Choroid plexus epithelial cell (primary cell): ENCODE measurements at places on chromosomes 5 and 9.
A peak's percentile ranks its signal among the peaks of the same experiment; 100 is the strongest.

- DNase-seq = no peak
Observed at GRCh38 chr9:5988265-5988664, 27.2 kb downstream of the RANBP6 start.

DNA sequence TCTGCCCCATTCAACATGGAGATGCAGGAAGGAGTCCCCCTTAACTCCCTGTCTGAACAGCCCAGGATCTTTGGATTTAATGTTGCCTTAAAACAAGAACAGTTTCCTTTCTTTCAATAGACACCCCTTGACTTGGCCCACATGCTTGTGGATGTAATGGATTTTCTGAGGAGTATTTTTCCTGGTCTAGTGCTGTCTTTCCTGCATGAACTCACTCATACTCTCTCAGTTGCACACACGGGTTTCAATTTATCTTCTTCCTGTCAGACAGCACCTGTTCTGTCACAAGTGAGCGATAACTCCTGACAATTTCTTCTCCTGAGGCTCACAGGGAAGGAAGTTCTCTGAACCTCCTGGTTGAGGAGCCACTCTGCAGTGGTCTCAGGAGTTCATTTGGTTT lies 85.1 kb downstream of the ACER2 start:
- no peak for DNase-seq

GRCh38 chr9:131406563-131407436 lies 12.9 kb downstream of the PRRC2B start:
- no peak for DNase-seq

- peak; percentile 61 for DNase-seq
Observed at GRCh38 chr9:3980771-3981170, 319.1 kb downstream of the GLIS3 start.

DNA sequence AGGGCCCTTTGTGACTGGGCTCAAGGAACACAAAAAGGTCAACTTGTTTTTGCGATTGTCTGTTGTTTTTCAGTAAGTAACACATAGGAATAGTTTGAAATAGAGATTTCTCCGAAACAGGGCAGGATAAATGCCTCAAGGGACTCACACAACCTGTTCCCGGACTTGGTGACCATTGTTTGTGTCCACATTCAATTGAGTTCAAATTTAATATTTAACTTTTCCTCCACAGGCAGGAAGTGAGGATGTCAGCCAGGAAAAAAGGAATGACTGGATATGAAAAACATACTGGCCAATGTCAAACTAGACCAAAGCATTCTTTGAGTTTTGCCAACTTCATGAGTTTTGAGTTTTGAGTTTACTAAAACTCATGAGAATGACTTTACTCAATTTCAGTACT lies 72.7 kb downstream of the SPATA31C2 start:
- DNase-seq = no peak

DNA sequence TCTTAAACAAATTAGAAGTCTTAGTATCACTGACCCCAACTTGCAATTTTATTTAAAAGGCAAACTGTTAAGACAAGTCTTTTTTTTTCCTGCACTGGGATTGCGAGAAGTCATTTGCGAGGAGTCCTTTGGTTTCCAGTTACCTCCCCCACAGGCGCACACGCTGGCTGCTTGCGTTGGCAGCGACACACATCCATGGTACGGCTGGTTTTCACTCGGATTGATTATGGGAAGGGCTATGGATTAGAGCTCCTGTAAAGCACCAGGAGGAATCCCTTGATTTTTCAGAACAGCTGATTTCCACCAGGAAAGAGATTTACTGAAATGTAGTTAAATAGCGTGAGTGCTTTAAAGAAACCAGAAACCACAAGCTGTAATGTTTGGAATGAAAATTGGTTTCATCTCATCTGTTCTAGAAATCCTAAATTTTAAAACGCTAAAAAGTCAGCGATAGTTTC lies 737 bp downstream of the SLC1A3 start:
- peak; percentile 58 for DNase-seq

- DNase-seq = peak; percentile 78
Observed at GRCh38 chr9:99489060-99489413, 267.0 kb downstream of the SEC61B start.

DNA sequence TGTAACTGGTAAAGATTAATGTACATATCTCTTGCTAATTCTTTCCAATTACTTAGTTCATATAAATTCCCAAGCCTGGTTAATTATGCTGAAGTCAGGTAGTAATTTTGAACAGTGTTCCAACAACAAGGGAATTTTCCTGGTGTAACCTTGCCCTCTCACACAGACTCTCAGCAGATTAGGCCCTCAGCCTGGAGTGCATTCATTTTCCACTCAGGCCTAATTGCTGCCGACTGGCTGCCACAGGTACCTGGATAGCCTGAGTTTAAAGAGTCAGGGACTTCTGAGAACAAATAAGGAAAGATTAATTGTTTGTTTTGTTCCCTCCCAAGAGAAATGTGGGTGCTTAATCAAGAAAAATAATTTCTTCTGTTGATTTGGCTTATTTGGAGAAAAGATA lies 71.4 kb downstream of the PPIC start:
- DNase-seq = no peak

GRCh38 chr5:911601-912000 lies 18.9 kb downstream of the TRIP13 start:
- DNase-seq = peak; percentile 52

GRCh38 chr9:134442085-134442474 lies 115.8 kb downstream of the RXRA start:
- peak; percentile 43 for DNase-seq

DNA sequence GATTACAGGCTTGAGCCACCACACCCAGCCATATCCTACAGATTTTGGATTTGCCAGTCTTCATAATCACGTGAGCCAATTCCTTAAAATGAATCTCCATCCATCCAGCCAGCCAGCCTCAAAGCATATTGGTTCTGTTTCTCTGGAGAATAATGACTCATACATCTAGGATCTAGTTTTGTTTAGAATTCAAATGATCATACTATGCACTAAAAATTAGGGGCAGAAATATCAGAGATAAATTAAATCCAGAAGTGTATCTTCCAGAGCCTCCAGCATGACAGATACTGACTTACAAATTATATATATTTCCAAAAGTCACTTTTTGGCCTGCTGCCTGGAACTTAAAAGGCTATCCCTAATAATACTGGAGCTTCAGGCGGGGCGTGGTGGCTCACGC lies 119.1 kb upstream of the NR5A1 start:
- DNase-seq = peak; percentile 12

GRCh38 chr5:57550132-57550531 lies 67.5 kb upstream of the ACTBL2 start:
- no peak for DNase-seq

DNA sequence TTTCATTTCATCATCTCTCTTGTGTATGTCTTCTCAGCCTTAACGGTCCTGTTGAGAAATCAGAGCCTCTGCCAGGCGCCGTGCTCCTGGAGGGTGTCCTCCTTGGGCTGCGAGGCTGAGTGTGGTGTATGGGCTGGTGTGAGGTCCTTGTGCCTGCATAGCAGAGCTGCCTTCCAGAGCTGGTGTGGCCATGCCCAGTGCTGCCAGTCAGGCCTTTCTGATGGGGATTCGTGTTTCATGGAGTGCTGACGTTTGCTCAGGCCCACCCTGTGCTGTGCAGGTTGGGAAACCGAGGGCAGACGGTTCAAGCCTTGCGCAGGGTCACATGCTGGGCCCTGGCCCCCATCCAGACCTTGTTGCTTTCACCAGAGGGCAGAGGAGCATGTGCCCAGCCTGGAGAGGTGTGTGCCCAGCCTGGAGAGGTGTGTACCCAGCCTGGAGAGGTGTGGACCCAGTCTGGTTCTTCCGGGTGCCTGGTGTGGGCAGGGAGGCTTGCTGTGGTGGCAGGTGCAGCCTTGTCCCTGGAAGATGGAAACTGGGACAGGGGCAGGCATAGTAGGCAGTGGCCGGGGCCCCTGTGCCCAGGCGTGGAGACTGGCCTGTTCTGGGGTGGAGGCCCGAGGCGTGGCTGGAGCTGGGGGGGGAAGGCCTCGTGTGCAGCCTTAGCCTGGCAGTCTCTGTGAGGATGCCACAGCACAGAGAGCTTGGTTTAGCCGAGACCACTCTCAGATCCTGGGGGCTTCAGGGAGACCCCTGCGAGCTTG lies 84.0 kb downstream of the RXRA start:
- peak; percentile 24 for DNase-seq

GRCh38 chr9:84293001-84293798 lies 47.4 kb downstream of the SLC28A3 start:
- no peak for DNase-seq

GRCh38 chr5:180648658-180649296 lies 623 bp downstream of the FLT4 start:
- DNase-seq = no peak

DNA sequence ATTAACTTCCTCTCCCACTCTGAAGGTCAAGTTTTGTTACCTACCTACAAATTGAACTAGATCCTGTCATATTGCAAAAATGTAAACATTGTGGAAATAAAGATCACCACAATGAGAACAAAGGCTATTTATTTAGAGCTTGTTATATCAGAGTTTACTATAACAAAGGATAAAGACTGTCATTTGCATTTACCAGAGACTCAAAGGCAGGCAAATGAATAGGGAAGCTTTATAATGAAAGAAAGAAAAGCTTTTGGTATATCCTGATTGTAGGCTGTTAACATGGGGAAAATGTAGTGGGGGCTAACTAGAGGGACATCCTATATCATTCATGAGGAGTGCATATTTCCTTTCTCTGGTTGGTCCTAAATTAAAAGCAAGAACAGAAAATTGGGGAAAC lies 403.5 kb upstream of the TYRP1 start:
- no peak for DNase-seq

DNA sequence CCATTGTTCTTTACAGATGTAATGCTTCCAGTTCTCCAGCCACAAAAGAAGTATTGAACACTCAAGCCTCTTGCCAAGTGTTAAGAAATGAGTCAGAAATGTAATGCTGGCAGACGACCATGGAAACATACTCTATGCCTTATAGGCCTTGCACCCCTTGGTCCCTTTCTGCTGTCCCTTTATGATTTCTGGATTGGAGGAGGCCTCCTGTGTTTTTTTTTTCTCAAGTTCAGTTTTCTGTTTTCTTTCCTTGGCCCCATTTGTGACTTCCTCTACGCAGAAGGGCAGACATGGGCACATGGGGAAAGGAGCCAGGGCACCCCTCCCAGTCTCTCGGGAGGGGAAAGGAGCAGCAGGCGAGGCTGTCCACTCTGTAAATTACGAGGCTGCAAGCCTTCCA lies 53.4 kb downstream of the SNX18 start:
- peak; percentile 61 for DNase-seq

- DNase-seq = no peak
Observed at GRCh38 chr5:65566505-65566904, 3.4 kb downstream of the PPWD1 start.

DNA sequence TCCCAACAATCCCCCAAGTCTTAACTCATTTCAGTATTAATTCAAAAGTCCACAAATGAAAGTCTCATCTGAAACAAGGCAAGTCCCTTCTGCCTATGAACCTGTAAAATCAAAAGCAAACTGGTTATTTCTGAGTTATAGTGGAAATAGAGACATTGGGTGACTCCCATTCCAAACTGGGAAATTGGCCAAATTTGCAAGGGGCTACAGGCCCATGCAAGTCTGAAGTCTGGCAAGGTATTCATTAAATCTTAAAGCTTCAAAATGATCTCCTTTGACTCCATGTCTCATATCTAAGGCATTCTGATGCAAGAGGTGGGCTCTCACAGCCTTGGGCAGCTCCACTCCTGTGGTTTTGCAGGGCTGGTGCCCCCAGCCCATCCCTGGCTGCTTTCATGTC lies 167.9 kb downstream of the HTR1A start:
- no peak for DNase-seq

DNA sequence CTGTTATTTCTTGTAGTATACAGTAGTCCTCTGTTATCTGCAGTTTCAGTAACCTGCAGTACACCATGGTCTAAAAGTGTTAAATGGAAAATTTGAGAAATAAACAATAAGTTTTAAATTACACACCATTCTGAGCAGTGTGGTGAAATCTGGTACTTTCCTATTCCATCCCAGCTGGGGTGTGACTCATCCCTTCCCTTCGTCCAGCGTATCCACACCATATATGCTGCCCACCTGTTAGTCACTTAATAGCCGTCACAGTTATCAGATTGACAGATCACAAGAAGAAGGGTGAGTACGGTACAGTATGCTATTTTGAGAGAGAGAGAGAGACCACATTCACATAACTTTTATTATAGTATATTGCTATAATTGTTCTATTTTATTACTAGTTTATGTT lies 28.9 kb downstream of the FAM151B start:
- DNase-seq = peak; percentile 92

- peak; percentile 15 for DNase-seq
Observed at GRCh38 chr5:157335534-157336422, 69.9 kb downstream of the CYFIP2 start.

GRCh38 chr9:71692337-71692736 lies 76.0 kb downstream of the CEMIP2 start:
- peak; percentile 88 for DNase-seq

DNA sequence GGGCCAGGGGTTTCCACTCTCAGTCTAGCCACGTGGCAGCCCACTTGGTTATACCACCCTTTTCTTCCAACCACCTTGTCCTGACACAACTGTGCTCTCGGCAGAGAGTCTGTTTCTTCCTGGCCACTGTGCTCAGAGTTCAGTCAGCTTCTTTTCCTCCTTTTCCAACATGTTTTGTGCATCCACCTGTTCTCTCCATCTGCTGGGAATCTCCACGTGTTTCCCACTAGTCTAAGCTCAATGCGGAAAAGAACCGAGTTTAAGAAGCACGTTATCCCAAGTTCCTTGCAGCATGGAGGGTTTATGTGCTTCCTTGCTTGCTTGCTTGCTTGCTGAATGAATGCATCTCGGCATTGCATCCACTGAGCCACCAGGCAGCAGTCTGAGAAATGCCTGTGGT lies 543.6 kb upstream of the DAP start:
- DNase-seq = no peak

GRCh38 chr9:125969462-125969861 lies 222.3 kb downstream of the PBX3 start:
- no peak for DNase-seq

DNA sequence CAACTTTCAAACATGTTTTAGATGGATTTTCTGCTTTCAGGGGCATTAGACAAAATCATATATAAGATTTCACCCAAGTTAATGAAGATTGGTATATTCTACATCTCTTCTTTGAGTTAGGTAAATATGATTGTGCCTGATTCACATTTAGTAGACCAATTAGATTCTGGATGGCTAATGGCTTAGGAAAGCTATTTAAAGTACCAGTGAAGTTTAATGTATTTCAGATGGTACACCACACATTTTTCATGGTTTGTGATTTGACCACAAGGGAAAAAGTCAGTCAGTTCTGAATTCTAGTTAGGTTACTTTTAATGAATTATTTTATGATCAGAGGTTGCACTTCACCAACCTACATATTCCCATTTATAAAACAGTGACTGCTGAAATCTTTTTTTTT lies 409.7 kb downstream of the ADGRV1 start:
- DNase-seq = peak; percentile 37

- DNase-seq = no peak
Observed at GRCh38 chr5:178108966-178109365, 4.4 kb upstream of the N4BP3 start.

DNA sequence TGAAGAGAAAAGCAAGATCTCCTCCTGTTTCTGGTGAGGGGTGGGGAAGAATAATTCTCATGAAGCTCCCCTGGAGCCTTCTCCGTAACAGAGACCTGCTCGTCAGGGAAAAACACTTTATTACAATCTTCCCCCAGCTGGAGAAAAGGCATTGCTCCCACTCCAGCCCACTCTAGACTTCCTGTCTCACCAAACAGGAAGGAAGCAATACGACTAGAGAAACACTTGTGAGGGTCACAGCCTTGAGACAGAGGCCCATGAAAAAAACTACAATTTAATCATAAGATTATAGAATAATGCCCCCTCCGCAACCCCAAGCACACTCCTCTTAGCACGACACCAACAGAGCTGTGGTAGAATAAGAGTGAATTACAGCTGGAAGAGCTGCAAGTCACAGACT lies 197.2 kb upstream of the S1PR3 start:
- no peak for DNase-seq

- DNase-seq = no peak
Observed at GRCh38 chr5:151608522-151608921, 17.4 kb upstream of the FAT2 start.
